ENCODE measurements at places on chromosomes 12 and 14. TPM values are rescaled to one million over a fixed set of nuclear protein-coding genes. Genes with fewer than 3 reads are reported as not detected.

PSMC6 gene
- total RNA-seq: 90.0 TPM

TCTN2 gene
- total RNA-seq: 5.0 TPM

GRCh38 chr12:82745063-82745674 lies 58.5 kb downstream of the TMTC2 start:
- DNase-seq: no peak

DNA sequence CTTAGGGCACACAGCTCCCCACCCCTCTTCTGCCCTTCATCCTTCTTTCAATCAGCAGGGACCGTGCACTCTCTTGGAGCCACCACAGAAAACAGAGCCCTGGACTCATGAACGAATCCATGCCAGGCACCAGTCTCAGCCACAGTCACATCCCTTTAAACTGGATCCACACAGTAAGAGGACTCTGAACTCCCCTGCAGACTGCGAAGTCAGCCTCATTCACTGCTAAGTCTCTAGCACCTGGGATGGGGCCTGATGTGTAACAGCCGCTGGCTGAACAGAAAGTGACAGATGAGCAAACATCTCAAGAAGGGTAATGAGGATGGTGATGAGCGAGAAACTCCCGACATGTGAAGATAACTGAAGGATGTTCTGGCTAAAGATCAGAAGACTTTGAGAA lies 45.8 kb upstream of the IQSEC3 start:
- no peak for DNase-seq

GRCh38 chr12:82765971-82766705 lies 79.4 kb downstream of the TMTC2 start:
- DNase-seq: no peak

GRCh38 chr12:31011746-31012566 lies 61.7 kb upstream of the DDX11 start:
- DNase-seq: no peak

DNA sequence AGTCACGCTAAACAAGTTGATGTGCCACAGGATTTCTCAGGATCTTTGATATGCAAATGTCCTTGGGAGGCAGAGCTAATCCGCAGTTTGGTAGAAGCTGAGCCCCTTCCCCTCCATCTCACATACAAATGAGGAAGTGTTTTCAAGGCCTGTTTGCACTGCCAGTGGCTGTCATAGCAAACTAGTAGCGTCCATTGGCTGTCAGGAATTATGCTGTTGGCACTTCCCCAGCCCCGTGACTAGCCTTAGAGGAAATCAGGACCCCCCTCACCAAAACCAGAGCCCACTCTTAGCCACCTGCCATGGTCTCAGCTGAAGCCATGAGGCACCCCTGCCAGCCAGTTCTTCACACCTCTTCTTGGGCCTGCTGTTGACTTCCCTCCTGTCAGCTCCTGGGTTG lies 253.9 kb downstream of the CACNA1C start:
- no peak for DNase-seq
